ENCODE measurements at places on chromosomes 1 and 21.

GRCh38 chr1:3573500-3573899, 37.8 kb downstream of the MEGF6 start:
- DNase-seq, result no peak

- no peak for DNase-seq
Measured at GRCh38 chr1:166133857-166134256, 32.9 kb downstream of the FAM78B start.

- no peak for DNase-seq
Measured at GRCh38 chr1:147577033-147577773, 35.9 kb downstream of the BCL9 start.

DNA sequence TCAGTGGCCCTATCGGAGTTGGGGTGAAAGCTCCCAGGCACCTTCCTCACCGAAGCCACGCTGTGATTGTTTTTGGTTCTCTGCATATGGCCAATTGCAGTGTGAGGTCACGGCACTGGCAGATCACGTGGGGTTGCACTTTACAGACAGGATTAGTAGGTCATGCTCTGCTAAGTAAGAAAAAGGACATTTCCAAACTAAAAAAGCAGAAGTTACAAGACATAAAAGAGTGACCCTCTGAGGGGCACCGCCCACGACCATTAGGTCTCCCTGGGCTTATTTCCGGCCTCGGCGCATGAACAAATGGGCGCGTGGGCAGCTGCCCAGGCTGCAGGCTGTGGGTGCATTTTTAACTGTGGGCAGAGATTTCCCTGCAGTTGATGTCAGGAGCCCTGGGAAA, 2.0 kb downstream of the CAPN9 start:
- no peak for DNase-seq

DNA sequence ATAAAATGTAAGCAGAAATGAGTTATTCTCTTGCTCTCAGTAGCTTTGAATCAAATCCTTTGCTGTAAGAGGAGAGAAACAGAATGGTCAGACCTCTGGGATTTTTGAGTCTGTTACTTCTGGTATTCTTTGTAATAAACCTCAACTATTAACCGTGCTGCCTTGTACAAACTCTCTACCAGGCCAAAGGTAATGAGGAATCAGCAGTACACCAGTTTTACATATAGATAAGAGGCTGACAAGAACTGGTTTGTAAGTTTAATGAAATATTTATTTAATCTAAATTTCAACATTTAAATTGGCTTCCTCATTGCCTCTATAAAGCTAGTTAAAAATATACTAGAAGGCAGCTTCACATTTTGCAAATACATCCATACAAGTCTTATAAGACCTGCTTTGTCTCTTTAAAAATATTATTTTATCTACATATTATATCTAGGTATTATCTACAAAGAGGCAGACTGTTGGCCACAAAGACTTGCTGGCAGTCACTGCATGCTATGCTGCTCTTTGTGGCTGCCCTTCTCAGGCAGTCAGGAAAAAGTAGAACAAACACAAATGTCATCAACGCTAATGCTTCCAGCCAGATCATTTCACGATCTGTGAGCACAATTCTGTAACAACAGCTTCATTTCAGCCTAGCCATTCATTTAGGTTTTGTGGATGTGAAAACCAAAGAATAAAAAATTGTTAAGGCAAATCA, 173.0 kb downstream of the GABPA start:
- DNase-seq, result no peak

DNA sequence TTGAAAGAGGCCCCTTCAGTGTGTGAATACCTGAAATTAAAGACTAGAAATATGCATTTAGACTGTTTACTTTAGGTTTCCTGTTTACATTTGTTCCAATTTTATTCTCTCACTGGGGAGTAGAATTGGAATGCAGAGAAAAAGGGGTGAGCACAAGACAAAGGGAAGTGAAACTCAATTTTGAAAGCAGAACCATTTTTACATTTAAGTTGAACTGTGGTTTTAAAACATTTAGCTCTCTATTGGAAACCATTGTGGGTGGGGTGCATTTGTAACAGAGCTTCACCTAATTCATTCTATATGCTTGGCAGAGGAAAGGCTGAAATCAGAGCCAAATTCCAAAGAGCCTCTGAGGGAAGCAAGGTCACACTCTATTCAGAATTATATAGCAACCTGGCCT, 235.3 kb upstream of the C1orf105 start:
- no peak for DNase-seq

GRCh38 chr21:29228306-29228705, 70.4 kb upstream of the BACH1 start:
- DNase-seq, result no peak

GRCh38 chr1:166552706-166553105, 286.6 kb upstream of the POGK start:
- DNase-seq, result no peak

- peak; percentile 90 for DNase-seq
Measured at GRCh38 chr21:29208682-29209059, 78.2 kb downstream of the MAP3K7CL start.

DNA sequence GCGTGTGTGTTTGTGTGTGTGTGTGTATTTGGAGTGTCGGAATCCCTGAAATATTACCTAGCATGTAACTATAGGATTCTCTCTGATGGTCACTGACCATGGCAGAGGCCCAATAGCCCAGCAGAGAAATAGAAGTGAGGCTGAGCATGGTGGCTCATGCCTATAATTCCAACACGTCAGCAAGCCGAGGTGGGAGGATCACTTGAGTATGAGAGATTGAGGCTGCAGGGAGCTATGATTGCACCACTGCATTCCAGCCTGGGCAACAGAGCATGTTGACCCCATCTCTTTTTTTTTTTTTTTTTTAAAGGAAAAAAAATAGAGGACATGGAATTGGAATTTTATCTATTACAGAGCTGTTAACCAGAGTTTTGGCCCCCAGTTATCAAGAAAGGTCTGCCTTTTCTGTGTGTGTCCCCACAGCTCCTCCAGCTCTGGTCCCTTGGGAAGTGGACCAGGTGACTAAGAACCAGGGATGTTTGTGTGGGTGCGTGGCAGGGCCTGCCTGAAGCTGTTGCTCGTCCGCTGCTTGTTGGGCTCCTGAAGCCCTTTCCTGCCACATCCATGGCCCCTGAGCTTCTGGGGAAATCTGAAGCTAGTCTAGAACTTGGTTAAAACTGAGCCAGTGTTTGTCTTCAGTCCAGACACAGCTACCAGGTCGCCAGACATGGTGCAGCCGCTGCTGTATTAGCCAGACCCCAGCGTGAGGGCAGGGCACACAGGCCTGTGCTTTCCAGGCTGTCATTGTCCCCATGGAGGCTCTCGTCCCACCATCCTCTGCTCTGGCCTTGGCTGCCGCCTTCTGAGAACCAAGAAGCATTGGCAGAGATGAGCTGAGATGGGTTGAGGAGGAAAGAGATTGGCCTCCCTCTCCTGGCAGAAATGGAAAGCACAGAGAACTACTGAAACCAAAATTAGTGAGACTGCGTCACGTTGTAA, 25.5 kb downstream of the CAPN9 start:
- peak; percentile 26 for DNase-seq

- DNase-seq, result no peak
Measured at GRCh38 chr1:202240956-202241355, 47.4 kb downstream of the LGR6 start.

GRCh38 chr1:228293393-228293792, 85.5 kb downstream of the OBSCN start:
- DNase-seq, result no peak

DNA sequence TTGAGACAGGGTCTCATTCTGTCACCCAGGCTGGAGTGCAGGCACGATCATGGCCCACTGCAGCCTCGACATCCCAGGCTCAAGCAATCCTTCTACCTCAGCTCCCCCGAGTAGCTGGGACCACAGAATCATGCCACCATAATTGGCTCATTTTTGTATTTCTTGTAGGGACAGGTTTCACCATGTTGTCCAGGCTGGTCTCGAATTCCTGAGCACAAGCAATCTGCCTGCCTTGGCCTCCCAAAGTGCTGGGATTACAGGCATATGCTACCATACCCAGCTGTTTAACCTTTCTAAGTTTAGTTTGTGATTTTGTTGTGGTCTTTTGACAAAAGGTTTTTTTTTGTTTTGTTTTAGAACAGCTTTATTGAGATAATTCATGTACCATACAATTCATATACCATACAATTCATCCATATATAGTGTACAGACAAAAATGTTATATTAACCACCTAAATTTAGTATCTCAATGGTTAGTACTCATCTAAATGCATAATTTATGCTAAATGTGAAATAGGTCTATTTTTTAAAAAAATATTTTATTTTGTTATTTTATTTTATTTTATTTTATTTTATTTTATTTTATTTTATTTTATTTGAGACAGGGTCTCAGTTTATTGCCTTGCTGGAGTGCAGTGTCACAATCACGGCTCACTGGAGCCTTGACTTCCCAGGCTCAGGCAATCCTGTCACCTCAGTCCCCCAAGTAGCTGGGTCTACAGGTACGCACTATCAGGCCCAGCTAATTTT, 8.9 kb downstream of the ZMPSTE24 start:
- DNase-seq, result no peak

- no peak for DNase-seq
Measured at GRCh38 chr1:77687519-77687906, 5.1 kb upstream of the ZZZ3 start.

- no peak for DNase-seq
Measured at GRCh38 chr1:93106226-93106625, 27.1 kb downstream of the MTF2 start.

DNA sequence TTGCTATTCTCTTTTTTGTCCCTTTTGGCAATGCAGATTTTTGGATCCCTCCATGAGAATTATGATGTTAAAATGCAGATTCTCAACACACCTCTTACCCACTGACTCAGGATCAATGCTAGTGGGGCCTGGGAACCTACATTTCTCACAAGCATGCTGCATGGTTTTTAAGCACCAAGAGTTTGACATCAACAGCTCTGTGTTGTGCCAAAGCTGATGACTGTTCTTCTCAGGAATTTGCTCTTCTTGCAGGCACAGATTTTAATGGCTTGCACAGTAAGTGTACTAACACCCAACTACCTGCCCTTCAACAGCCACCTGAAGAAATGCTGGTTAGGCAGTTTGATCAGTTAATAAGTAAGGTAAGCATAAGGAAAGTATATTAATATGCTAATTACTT, 468.7 kb downstream of the PTBP2 start:
- DNase-seq, result peak; percentile 17

GRCh38 chr1:226100436-226101391, 38.2 kb downstream of the H3-3A start:
- no peak for DNase-seq

- peak; percentile 92 for DNase-seq
Measured at GRCh38 chr1:154419620-154420571, 14.8 kb downstream of the IL6R start.

DNA sequence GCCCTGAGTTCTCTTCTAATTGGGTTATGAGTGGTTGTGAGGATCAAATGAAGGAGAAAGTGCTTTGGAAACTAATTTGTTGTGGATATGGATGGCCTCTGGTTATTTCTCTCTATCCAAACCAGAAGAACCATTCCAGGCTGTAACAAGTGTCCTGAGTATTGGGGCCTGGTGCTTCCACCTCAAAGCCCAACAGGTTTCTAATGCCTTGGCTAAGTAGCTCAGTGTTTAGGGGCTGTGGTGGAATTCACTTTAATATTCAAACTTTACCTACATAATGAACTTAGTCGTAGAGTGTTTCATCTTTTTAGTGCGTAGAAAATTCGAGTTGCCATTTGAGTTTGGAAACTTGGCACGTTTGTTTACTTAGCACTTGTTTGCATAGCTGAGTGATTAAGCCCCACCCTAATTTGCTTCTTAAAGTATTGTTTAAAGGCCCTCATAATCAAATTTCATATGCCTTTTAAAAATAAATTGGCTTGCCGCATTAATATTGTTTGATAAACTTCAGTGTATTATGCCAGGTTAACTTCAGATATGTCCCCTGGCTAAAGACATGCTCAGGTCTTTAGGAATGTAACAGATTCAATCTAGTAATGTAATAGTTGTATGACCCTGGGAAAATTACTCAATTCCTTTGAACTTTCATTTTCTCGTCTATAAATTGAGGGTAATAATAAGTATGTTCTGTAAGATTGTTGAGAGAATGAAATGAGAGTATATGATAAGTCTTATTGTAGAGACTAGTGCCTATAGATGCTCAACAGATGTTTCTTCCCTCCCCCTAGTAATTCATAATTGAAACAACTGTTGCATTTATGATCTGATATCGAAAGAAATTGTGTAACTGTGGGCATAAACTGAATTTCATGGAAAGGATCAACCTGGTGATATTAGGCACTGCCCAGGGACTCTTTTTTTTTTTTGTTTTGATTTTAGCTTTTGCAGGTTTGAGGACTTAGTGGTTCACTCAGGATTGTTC, 1.6 kb downstream of the AGO4 start:
- DNase-seq, result no peak

- DNase-seq, result no peak
Measured at GRCh38 chr1:33972676-33973395, 109.0 kb downstream of the HMGB4 start.

GRCh38 chr1:95237981-95238703, 4.1 kb downstream of the RWDD3 start:
- DNase-seq, result no peak

GRCh38 chr1:153355445-153356071, 2.1 kb upstream of the S100A9 start:
- no peak for DNase-seq

DNA sequence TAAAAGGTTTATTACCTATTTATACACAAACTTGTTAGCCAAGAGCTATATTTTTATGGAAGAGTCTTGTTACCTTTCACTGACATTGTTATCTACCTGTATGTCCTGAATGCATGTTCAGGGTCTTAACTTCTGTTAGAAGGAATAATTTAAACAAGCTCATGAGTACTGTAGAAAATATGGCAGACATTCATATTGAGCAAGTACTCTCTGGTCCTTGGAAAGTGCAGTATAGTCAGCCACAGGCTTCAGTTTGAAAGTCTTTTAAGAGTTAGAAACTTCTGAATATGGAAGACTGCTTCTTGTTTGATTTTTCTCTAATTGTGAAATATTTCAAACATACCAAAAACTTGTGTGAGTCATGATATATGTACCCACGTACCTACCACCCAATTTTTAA, 16.6 kb downstream of the DIP2A start:
- no peak for DNase-seq

DNA sequence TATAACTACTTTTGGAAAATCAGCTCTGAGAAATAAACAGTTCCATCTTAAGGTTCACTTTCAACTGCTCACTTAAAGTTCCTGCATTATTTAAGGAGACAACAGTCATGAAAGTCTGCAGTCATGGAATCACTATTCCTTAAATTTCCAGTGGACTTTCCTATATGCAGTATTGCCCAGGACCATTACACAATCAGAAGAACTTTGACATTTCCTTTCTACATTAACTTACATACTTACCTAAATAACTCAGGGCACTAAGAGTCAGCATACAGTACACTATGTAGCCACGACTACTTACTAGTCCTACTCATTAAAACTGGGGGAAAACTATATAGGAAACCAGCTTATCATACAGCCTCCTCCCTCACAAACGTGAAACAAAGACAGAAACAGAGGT, 220.1 kb downstream of the SLC45A1 start:
- no peak for DNase-seq

- no peak for DNase-seq
Measured at GRCh38 chr1:165114022-165114888, 242.3 kb downstream of the LMX1A start.

GRCh38 chr1:225923381-225923691, 714 bp downstream of the PYCR2 start:
- no peak for DNase-seq

All from AG04449 (cell line).